ENCODE measurements at places on chromosomes 2 and 18.

DNA sequence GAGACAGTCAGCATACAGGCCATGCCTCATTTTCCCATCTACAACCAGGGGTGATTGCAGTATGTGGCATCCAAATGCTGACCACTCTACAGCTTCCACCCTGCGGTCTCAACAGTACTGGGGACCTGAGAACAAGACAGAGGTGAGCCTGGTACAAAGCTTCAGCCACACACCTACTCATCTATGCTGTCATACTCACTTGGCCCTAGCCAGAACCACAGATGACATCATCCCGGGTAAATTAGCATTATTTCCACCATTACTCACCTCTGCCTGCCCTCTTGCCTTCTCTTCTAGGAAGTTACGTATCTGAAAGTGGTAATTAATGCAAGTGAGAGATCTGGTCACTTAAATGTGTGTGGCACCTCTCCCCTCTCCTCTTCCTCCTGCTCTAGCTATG, 208.2 kb upstream of the ARL4C start:
- DNase-seq = peak; percentile 50

- no peak for DNase-seq
Observed at GRCh38 chr2:44936275-44936674, 5.2 kb upstream of the SIX3 start.

DNA sequence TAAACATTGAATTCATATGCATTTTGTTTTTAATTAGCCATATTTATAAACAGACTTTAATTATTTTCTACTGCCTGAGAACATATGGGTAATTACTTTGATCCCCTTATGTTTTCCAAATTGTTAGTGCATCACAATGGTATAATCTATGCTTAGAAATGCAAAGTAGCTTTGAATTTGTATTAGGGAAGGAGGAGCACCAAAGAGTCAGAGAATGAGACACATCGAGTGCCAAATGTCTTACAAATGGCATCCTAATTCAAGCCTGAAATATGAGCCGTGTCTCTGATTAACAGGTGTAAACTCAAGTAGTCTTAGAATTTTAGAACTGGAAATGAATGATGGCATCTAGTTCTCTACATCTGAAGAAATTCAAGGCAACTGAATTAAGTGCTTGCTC, 8.7 kb upstream of the HNMT start:
- DNase-seq = no peak

DNA sequence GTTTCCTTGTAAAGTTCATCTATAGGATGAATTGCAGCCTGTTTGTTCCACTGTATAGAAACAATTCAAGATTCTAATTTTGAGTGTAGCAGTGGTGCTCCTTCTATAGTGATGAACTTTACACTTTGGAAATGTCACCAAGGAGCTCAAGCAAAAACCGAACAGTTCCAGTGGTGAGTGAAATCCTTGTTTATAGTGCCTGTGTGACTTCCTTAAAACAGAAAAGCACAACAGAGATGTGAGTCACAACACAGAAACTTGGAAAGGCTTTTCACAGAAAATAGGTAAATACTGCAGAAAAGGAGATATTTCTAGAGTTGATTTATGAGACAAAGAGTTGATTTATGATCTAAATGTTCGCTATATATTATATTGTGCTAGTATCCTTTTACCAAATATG, 482.0 kb downstream of the PTPRM start:
- DNase-seq = peak; percentile 12

DNA sequence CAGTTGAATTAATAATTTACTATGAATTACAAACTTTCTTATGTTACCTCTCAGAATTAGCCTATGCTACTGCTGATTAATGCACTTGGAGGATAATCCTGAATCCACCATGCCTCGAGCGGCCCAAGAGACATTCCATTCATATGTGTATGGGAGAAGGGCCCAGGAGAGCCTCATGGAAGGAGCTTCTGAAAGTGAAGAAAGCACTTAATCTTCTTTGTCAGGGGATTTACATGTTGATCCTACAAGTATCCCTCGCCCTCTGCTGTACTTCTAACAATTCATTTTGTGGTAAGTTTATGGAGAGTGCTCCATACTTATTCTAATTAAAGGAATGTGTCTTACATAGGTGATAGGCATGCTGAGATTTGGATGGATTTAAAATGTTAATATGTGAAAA, 1189.1 kb upstream of the NXPH2 start:
- no peak for DNase-seq

DNA sequence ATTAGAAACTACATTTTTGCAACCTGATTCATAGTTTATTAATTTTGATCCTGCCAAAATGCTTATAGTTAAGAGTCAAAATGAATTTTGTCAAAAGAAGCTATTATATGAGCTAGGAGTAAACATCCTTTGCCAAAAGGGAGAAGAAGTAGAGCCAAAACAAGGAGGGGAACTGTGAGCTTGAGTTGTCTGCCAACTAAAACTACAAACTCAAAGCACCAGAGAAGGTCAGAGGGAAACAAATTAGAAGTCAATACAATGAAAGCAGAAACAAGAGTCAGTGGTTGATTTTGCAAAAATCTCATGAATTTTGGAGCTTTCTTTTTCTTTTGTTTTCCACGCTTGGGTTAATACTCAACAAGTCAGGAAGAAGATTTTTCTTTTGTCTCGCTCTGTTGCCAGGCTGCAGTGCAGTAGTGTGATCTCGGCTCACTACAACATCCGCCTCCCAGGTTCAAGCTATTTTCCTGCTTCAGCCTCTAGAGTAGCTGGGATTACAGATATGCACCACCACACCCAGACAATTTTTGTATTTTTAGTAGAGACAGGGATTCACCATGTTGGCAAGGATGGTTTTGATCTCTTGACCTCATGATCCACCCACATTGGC, 508.5 kb downstream of the RIT2 start:
- no peak for DNase-seq

- DNase-seq = peak; percentile 69
Observed at GRCh38 chr2:20015482-20016083, 3.1 kb upstream of the MATN3 start.

GRCh38 chr2:36530178-36530982, 67.6 kb downstream of the FEZ2 start:
- peak; percentile 75 for DNase-seq

- DNase-seq = no peak
Observed at GRCh38 chr18:40670668-40671375, 1284.2 kb upstream of the PIK3C3 start.

- no peak for DNase-seq
Observed at GRCh38 chr18:79384151-79384807, 11.5 kb upstream of the NFATC1 start.

DNA sequence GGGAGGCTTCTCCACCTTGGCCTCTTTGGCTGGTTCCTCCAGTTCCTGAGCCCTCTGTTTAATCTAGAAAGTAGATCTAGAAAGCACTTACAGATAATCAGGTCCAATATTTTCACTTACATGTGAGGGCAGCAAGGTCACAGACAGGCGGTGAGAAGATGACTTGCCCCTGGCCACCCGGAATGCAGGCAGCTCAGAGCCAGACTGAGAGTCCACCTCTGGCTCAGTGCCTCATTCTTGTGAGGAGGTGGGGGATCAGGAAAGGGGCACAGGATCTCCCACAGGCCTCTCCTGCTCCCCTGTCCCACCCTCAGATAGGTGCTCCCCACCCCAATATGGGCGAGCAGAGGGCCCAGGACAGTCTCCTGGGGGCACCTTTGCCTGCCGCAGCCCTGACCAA, 5.8 kb downstream of the WNT6 start:
- no peak for DNase-seq

DNA sequence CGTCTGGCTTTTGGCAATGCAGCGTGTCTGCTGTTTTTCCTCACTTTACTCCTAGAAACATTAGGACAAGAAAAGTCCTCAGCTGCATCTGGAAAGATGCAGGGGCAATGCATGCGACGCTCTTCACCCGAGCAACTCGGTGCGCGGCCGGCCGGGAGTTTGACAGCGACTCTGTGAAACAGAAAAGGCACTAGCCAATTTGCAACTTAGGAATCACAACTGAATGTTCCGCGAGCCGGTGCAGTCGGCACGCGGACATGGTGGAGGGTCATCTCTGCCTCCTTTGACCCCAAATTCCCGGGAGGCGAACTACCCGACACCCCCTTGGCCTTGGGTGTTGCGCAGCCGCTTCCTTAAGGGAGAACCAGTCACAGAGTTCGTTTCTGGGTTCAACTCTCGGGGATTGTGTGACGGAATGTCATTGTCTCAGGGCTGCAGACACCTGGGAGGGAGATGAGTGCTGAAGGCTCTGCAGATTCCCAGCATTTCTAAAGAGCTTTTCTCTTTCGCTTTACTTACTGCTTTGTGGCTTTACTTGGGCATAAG, 9.8 kb downstream of the NR4A2 start:
- DNase-seq = no peak

DNA sequence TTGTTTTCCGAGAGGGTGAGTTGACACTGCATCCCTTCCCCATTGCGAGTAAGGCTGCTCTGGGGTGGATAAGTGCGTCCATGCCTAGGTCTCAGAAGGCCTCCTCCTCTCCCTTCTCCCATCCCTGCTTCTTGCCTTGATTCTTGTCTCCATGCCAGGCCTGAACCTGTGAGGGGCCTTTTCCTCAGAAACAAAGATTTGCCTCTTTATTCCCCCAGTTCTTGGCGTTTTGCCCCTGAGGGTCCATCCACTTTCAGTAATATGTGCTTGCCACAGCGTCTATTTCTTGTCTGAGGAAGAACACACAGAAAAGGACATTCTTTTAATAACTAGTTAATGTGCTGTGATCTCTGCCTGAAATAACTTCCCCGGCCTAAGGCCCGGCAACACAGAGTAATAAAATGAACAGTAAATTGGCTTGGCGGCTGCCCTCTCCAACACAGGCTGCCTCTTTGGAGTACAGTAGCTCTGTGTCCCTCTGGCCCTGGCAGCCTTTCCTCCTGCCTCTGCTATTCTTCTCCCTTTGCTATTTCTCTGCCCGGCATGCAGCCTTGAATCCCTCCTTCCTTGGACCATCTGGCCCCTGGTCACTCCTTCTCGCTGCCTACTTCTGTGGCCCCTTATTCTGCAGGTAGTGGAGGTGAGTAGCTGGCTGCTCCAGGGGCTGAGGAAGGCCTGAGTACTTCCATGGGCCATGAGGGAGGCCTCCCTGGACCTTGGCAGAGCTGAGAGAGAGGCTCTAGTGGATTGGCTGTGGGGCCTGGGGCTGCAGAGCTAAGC, 4.4 kb downstream of the EHD3 start:
- peak; percentile 80 for DNase-seq

- DNase-seq = no peak
Observed at GRCh38 chr2:197914778-197915177, 110.4 kb downstream of the PLCL1 start.

DNA sequence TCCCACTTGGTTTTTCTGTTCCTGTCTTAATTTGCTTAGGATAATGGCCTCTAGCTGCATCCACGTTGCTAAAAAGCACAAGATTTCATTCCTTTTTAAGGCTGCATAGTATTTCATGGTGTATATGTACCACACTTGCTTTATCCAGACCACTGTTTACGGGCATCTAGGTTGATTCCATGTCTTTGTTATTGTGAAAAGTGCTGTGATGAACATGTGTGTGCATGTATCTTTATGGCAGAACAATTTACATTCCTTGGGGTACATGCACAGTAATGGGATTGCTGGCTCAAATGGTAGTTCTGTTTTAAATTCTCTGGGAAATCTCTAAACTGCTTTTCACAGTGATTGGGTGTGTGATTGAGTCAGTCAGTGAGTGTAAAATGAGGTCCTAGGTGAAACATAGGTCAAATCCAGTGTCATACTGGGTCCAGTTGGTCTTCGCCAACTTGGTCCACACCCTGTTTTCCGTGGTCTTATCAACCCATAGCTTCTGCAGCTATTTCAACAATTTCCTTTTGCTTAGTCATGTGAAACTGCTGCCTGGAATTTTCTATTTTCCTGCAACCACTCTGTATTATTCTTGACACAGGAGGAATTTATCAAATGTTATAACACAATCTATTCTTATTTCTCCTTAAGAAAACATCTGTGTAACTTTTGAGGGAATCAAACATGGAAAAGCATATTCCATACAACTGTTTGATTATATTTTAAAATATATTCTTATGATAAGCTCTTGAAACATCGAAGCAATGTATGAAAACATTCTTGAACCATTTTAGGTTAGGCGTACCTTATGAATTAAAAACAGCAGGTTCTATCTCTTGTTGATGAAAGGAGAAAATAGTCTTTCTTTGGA, 82.9 kb downstream of the ADCYAP1 start:
- DNase-seq = peak; percentile 63

DNA sequence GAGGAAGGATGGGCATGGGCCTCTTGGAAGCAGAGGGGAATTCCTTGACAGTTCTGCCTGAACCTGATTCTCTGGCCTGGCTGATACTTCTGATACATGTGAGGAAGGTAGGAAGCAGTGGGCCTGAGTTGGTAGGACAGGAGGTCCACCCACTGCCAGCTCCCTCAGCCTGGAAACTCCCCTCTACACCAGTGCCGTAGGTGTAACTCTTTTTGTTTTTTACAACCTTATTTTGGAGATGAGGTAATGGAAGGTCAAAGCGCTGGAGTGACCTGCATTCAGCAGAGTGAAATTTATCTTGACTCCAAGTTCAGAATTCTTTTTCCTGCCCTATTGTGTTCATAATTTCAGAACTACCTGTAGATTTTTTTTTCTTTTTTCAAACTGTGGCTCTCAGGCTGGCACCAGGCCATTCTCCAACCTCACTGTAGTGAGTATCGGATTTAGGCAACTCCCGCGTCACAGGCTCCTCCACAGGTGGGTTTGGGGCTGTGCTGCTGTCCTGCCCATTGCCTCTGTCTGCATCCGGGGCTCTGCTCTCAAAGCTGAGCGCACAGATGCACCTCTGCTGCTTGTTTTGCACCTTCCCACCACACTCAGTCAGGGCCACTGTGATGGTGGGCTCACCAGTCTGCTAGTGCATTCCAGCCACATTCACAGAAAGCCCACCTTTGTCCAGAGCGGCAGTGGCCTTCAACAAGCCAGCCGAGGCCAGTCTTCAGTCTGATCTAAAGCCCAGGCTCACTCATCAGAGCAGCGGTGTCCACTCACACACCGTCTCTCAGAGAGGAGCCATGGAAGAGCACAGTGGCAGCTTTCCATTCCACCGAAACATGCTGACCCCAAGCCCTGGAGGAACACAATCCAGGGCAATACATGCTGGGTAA, 87.2 kb downstream of the UXS1 start:
- no peak for DNase-seq

DNA sequence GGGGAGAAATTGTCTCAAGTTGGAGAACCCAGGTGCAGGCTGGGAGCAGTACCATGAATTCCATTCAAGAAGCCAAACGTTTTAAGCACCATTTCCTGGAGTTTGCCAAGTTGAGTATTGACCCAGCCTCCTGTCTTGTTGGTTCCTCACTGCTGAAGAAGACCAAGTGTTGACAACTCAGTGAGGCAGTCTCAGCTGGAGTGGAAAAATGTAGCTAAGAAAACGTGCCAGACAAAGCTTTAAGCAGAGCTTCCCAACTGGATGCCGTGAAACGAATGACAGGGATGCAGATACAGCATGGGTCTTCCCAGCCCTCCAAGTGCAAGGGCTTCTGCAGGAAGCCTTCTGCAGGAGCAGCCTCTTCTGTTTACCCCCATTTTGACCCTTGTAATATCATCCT, 778 bp upstream of the INPP1 start:
- no peak for DNase-seq

GRCh38 chr2:237058423-237058822, 27.3 kb upstream of the COPS8 start:
- no peak for DNase-seq
